Psoas muscle (tissue), 8 donors: ENCODE measurements at places on chromosomes 3 and 15. TPM values are rescaled to one million over a fixed set of nuclear protein-coding genes. Genes with fewer than 3 reads are reported as not detected.

Gene CPNE4
- not detected for total RNA-seq

- no peaks in the 10 kb centered on the region for H3K36me3 ChIP-seq
- H3K27ac ChIP-seq = no peak overlapping the region
These were observed 957.8 kb downstream of the ROBO1 start for GRCh38 chr3:78809966-78810365.

Gene KNG1
- not detected for total RNA-seq

GRCh38 chr15:29012097-29012496 is 126.3 kb downstream of the APBA2 start:
- no peaks in the 10 kb centered on the region for H3K4me1 ChIP-seq
- DNase-seq = no peak
- peaks cover 2% of the 10 kb centered on the region for H3K27me3 ChIP-seq
- no peaks in the 10 kb centered on the region for H3K36me3 ChIP-seq
- no peak overlapping the region for H3K27ac ChIP-seq

GRCh38 chr3:94121161-94121560 is 58.3 kb downstream of the NSUN3 start:
- H3K27me3 ChIP-seq = no peaks in the 10 kb centered on the region
- no peak overlapping the region for H3K4me3 ChIP-seq
- H3K27ac ChIP-seq = no peak overlapping the region
- no peak for DNase-seq
- no peaks in the 10 kb centered on the region for H3K36me3 ChIP-seq

Gene CFAP91
- 0.88 TPM for total RNA-seq

Gene ATP13A4
- not detected for total RNA-seq

- H3K4me3 ChIP-seq = no peak overlapping the region
- no peak for DNase-seq
These were observed 7.1 kb upstream of the FSIP1 start for GRCh38 chr15:39789736-39790135.
